T47D (cell line): ENCODE measurements at places on chromosomes 5 and 9.

- no peak for DNase-seq
Observed at GRCh38 chr5:41598011-41598410, 87.6 kb upstream of the PLCXD3 start.

DNA sequence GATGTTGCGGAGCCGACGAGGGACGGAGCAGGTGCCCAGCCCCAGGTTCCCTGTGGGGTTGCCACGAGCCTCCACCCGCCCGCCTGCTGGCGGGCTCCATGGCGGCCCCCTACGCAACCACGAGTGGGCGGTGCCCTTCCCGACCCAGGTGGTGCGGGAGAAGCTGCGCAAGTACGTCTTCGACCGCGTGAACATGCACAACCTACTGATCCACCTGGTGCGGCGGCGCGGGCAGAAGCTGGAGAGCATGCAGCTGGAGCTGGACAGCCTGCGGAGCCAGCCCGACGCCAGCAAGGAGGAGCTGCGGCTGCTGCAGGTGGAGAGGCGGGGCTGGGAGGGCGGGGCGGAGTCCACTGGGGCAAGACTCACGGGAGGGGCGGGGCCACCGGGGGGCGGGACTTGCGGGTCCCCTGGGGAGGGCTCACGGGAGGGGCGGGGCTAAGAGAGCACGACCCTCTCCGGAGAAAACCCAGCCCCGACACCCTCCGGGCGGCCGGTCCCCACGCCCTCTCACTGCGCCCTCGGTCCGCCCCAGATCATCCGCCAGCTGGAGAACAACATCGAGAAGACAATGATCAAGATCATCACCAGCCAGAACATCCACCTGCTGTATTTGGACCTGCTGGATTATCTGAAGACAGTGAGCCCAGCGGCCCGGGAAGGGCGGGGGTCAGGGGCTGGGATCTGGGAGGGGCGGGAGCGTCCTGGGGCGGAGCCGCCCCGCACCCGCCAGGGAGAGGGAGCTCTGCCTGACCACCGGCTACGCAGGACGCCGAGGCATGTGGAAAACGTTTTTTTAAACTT, 3.9 kb downstream of the CCDC183 start:
- peak; percentile 89 for DNase-seq

- DNase-seq: no peak
Observed at GRCh38 chr5:10319202-10319851, 11.6 kb upstream of the CMBL start.

- DNase-seq: no peak
Observed at GRCh38 chr5:158414780-158415179, 555.8 kb upstream of the CLINT1 start.

DNA sequence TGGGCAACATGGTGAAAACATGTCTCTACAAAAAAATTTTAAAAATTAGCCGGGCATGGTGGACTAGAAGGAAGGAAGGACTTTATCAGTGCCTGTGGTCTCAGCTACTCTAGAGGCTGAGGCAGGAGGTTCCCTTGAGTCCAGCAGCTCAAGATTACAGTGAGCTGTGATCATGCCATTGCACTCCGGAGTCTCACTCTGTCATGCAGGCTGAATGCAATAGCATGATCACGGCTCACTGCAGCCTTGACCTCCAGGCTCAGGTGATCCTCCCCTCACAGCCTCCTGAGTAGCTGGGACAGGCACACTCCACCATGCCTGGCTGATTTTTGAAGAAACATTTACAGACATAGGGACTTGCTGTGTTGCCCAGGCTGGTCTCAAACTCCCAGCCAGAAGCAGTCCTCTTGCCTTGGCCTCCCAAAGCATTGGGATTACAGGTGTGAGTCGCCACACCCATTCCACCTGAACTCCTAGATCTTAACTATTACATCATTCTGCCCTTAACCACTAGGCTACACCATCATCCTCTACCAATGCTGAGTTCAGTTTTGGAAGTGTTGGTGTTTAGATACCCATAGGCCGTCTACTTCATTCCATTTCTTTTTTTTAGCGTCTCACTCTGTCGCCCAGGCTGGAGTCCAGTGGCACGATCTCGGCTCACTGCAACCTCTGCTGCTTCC, 2.0 kb upstream of the URM1 start:
- DNase-seq: no peak

- DNase-seq: no peak
Observed at GRCh38 chr5:172188893-172189692, 1.1 kb upstream of the STK10 start.

DNA sequence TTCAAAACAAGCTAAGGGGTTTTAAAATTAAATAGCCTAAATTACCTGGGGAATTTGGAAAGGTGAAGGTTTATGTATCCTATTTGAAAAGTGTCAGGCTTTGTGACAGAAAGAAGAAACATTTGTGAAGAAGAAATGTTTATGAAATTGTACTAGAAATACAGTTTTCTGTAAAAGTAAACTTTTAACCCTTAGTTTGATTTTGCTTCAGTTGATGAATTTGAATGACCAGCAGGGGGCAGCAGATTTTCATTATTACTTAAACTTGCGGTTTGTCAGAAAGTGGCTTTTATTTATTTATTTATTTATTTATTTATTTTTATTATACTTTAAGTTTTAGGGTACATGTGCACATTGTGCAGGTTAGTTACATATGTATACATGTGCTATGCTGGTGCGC, 58.1 kb downstream of the NNT start:
- no peak for DNase-seq

- no peak for DNase-seq
Observed at GRCh38 chr9:89368978-89369377, 50.7 kb downstream of the SECISBP2 start.

GRCh38 chr9:10721301-10721700, 108.5 kb upstream of the PTPRD start:
- no peak for DNase-seq

DNA sequence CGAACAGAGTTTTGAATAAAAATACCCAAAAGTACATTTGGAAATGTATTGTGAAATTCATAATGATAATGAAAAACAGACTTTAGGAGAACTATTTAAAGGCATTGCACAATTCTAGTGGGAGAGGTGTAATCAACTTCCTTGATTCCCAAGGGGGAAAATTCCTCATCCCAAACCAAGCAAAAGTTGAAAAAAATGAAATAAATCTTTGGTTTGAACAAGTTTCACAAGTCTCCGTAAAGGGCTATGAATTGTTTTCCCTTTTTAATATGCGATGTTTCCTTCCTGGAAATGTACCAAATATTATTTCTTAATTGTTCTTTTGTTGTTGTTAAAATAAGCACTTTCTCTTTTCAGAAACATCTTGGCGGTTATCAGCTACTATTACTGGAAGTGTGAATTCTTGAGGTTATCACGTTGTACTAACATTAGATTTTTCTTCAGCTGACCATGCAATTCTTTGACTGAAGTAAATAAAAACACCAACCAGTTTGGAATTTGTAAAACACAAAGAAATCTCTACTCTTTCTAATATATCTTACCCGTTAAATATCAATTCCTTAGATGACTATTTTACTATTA, 59.3 kb downstream of the SVEP1 start:
- DNase-seq: no peak
